ENCODE measurements at places on chromosomes 4 and X. TPM values are rescaled to one million over a fixed set of nuclear protein-coding genes. Genes with fewer than 3 reads are reported as not detected.

- H3K4me3 ChIP-seq: no peak overlapping the region
- no peak overlapping the region for H3K27ac ChIP-seq
- H3K36me3 ChIP-seq: no peaks in the 10 kb centered on the region
- H3K27me3 ChIP-seq: peaks cover 11% of the 10 kb centered on the region
- H3K4me1 ChIP-seq: no peaks in the 10 kb centered on the region
Observed at GRCh38 chr4:87838205-87838604, 5.4 kb downstream of the MEPE start.

GRCh38 chr4:70841211-70841610 lies 1.5 kb upstream of the GRSF1 start:
- no peaks in the 10 kb centered on the region for H3K36me3 ChIP-seq
- no peak overlapping the region for H3K4me3 ChIP-seq
- H3K27ac ChIP-seq: no peak overlapping the region
- H3K27me3 ChIP-seq: no peaks in the 10 kb centered on the region
- DNase-seq: no peak
- peaks cover 15% of the 10 kb centered on the region for H3K4me1 ChIP-seq

DNA sequence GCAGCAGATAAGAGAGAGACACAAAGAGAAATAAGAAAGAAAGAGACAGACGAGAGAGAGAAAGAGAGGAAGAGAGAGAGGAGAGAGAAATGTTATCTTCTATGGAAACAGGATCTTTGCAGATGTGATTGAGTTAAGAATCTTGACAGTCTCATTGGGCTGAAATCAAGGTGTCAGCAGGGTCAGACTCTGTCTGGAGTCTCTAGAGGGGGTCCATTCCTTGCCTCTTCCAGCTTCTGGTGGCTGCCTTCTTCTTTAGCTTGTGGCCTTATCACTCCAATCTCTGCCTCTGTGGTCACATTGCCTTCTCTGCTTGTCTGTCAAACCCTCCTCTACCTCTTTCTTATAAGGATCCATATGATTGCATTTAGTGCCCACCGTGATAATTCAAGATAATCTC lies 21.8 kb upstream of the GRPR start:
- no peaks in the 10 kb centered on the region for H3K36me3 ChIP-seq
- H3K27me3 ChIP-seq: peaks cover 3% of the 10 kb centered on the region
- H3K4me3 ChIP-seq: no peak overlapping the region
- no peak overlapping the region for H3K27ac ChIP-seq
- H3K4me1 ChIP-seq: peaks cover 1% of the 10 kb centered on the region

DNA sequence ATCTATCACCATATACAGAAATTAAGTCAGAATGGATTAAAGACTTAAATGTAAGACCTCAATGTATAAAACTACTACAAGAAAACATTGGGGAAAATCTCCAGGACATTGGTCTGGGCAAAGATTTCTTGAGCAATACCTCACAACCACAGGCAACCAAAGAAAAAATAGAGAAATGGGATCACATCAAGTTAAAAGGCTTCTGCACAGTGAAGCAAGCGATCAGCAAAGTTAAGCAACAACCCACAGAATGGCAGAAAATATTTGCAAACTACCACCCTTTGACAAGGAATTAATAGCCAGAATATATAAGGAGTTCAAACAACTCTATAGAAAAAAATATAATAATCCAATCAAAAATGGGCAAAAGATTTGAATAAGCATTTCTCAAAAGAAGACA lies 236.9 kb upstream of the EMCN start:
- no peak overlapping the region for H3K27ac ChIP-seq
- DNase-seq: no peak
- H3K4me1 ChIP-seq: no peaks in the 10 kb centered on the region

- peaks cover 3% of the 10 kb centered on the region for H3K27me3 ChIP-seq
- H3K4me3 ChIP-seq: no peak overlapping the region
- DNase-seq: no peak
- H3K27ac ChIP-seq: no peak overlapping the region
Observed at GRCh38 chr4:159024266-159024665, 78.6 kb upstream of the RAPGEF2 start.

DNA sequence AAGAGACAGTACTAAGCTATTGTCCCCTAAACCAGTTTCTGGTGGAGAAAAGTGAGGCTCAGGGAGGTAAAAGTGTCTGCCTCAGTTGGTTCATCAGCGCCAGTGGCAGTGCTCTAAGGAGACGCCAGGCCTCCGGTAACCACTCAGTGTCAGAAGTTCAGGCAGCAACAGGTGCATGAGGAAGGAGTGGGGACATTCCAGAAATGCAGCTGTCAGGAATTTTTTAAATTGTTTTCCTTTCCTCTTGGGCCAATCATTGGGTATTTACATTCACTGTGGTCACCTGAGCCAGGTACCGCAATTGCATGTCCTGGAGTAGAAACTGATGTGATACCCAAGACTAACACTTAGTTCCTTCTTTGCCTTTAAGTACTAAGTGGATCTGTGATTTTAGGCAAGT lies 40.2 kb upstream of the HS3ST1 start:
- peaks cover 4% of the 10 kb centered on the region for H3K27me3 ChIP-seq
- DNase-seq: no peak
- H3K27ac ChIP-seq: peak overlapping the region; percentile 58

- H3K27me3 ChIP-seq: no peaks in the 10 kb centered on the region
- no peaks in the 10 kb centered on the region for H3K36me3 ChIP-seq
- no peaks in the 10 kb centered on the region for H3K4me1 ChIP-seq
- no peak overlapping the region for H3K27ac ChIP-seq
- no peak for DNase-seq
- no peak overlapping the region for H3K4me3 ChIP-seq
Observed at GRCh38 chr4:169037506-169037905, 27.5 kb upstream of the CBR4 start.

DNA sequence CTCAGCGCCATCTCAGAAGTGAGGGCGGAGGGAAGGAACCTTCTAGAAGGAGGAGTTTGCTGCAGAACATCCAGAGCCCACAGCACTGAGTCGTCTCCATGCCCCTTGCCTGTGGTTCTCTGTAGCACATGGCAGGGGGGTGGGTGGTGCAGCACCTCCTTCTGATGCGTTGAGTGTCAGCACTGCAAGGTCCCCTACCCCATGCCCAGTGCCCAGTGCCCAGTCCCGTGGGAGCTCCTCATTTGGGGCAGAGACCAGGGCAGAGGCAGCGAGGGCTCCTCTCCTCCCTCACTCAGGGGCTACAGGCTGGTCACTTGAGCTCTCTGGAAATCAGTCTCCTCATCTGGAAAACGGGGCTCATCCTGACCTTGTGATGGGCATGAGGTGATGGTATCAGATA lies 78.1 kb downstream of the HTRA3 start:
- DNase-seq: peak; percentile 45
- no peaks in the 10 kb centered on the region for H3K36me3 ChIP-seq
- no peaks in the 10 kb centered on the region for H3K27me3 ChIP-seq
- no peak overlapping the region for H3K4me3 ChIP-seq
- H3K27ac ChIP-seq: no peak overlapping the region

DNA sequence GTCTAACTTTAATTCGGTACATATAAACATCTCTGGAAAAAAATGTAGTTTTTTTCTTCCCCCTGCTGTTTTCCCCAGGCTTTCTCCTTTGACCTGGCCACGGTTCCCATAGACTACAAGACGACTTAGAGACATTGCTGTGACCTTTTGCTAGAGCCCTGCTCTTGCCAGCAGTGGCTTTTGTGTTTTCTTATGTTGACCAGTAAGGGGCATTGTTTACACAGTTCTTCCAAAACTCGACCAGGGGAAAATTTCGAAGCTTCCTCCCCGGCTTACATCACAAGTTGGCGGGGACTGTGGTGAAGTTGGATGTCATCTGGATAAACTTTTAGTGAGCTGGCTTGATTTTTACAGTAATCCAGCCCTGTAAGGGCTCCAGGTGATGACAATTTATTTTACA lies 9.3 kb downstream of the CCDC160 start:
- DNase-seq: no peak
- H3K4me1 ChIP-seq: peaks cover 1% of the 10 kb centered on the region
- no peaks in the 10 kb centered on the region for H3K36me3 ChIP-seq
- no peaks in the 10 kb centered on the region for H3K27me3 ChIP-seq
- H3K4me3 ChIP-seq: no peak overlapping the region
- H3K27ac ChIP-seq: no peak overlapping the region

- DNase-seq: no peak
- no peaks in the 10 kb centered on the region for H3K36me3 ChIP-seq
- no peak overlapping the region for H3K4me3 ChIP-seq
- H3K27me3 ChIP-seq: peaks cover 39% of the 10 kb centered on the region
- H3K4me1 ChIP-seq: peaks cover 14% of the 10 kb centered on the region
Observed at GRCh38 chr4:53592122-53592521, 836 bp upstream of the LNX1 start.

GRCh38 chrX:727738-728621 lies 97.4 kb downstream of the SHOX start:
- no peak overlapping the region for H3K27ac ChIP-seq
- no peak overlapping the region for H3K4me3 ChIP-seq
- no peaks in the 10 kb centered on the region for H3K4me1 ChIP-seq
- no peaks in the 10 kb centered on the region for H3K27me3 ChIP-seq

GRCh38 chr4:159337041-159337440 lies 234.2 kb downstream of the RAPGEF2 start:
- H3K4me3 ChIP-seq: no peak overlapping the region
- no peak overlapping the region for H3K27ac ChIP-seq
- no peaks in the 10 kb centered on the region for H3K27me3 ChIP-seq
- H3K4me1 ChIP-seq: no peaks in the 10 kb centered on the region
- no peak for DNase-seq

DNA sequence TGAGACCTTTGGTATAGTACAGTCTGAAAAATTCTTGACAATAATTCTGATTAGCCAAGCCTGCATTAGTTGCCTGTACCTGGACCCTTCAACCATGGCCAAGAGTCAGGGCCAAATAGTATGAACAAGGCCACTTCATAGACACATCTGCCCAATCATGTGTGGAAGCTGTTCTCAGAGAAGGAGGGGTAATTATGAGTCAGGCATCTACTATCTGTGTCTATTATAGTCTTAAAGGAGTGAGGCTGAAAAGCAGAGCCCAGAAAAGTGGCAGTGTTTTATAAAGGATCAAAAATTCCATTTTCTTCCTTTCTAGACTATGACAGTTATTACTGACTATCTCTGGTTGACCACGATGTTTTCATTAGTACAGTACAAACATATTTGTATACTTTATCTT lies 5.0 kb upstream of the ADGRL3 start:
- H3K27ac ChIP-seq: no peak overlapping the region
- peaks cover 3% of the 10 kb centered on the region for H3K36me3 ChIP-seq

DNA sequence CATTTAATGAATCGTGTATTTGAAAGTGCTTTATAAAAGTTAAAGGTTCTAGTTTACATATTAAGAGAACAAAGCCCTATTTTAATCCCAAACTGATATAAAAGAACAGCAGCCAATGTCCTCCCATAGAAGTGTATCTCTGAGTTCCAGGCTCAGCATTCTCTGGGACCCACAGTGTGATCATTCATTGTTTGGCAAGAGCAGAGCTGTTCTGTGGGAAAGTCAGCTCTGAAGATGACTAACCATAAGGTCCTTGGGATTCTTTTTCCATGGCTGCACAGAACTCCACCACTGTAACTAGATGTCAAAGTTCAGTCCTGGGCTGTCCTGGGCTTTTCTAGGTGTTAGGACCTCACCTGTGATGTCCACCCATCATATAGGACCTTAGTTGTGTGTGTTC lies 157.0 kb upstream of the TLL1 start:
- no peak overlapping the region for H3K4me3 ChIP-seq
- no peaks in the 10 kb centered on the region for H3K4me1 ChIP-seq
- no peak overlapping the region for H3K27ac ChIP-seq
- H3K36me3 ChIP-seq: no peaks in the 10 kb centered on the region

GRCh38 chr4:173913496-173913895 lies 370.0 kb downstream of the FBXO8 start:
- H3K4me3 ChIP-seq: no peak overlapping the region
- H3K36me3 ChIP-seq: no peaks in the 10 kb centered on the region
- H3K27me3 ChIP-seq: no peaks in the 10 kb centered on the region
- no peaks in the 10 kb centered on the region for H3K4me1 ChIP-seq
- DNase-seq: no peak

- H3K36me3 ChIP-seq: no peaks in the 10 kb centered on the region
- no peak for DNase-seq
- H3K27me3 ChIP-seq: peaks cover 98% of the 10 kb centered on the region
- H3K4me1 ChIP-seq: no peaks in the 10 kb centered on the region
Observed at GRCh38 chr4:41750121-41750625, 1.6 kb upstream of the PHOX2B start.

- no peak overlapping the region for H3K27ac ChIP-seq
- H3K36me3 ChIP-seq: no peaks in the 10 kb centered on the region
- H3K4me1 ChIP-seq: no peaks in the 10 kb centered on the region
- H3K27me3 ChIP-seq: peaks cover under 1% of the 10 kb centered on the region
Observed at GRCh38 chr4:125244848-125245450, 69.8 kb upstream of the FAT4 start.

GRCh38 chrX:150688911-150689451 lies 4.2 kb upstream of the MTMR1 start:
- peaks cover 49% of the 10 kb centered on the region for H3K4me1 ChIP-seq
- no peaks in the 10 kb centered on the region for H3K27me3 ChIP-seq
- no peaks in the 10 kb centered on the region for H3K36me3 ChIP-seq
- DNase-seq: no peak
- H3K27ac ChIP-seq: peak overlapping the region; percentile 92

GRCh38 chrX:13473442-13474163 lies 95.8 kb upstream of the EGFL6 start:
- H3K4me3 ChIP-seq: peak overlapping the region; percentile 75
- H3K27me3 ChIP-seq: no peaks in the 10 kb centered on the region
- H3K4me1 ChIP-seq: peaks cover 3% of the 10 kb centered on the region
- H3K36me3 ChIP-seq: peaks cover 5% of the 10 kb centered on the region
- H3K27ac ChIP-seq: peak overlapping the region; percentile 97

DNA sequence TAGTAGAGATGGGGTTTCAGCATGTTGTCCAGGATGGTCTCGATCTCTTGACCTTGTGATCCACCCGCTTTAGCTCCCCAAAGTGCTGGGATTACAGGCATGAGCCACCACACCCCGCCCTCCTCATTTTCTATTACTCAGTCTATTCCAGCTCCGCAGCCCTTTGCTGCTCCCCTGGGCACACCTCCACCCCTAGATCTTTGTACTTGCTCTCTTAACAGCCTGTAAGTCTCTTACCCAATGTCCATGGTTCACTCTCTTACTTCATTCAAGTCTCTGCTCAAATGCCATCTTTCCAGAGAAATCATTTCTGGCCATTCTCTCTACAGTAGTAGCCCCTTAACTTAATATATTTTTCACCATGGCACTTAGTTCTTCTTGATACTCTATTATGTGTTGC lies 64.7 kb downstream of the LDB2 start:
- peaks cover 4% of the 10 kb centered on the region for H3K27me3 ChIP-seq
- H3K4me1 ChIP-seq: no peaks in the 10 kb centered on the region
- H3K4me3 ChIP-seq: no peak overlapping the region
- DNase-seq: no peak

Gene ETFDH
- polyA plus RNA-seq: 6.4 TPM

Gene PITX2
- not detected for polyA plus RNA-seq

Gene HPGDS
- polyA plus RNA-seq: 0.11 TPM

Gene ZNF732
- polyA plus RNA-seq: not detected

Gene NXF2B
- not detected for polyA plus RNA-seq

Gene RNF212
- polyA plus RNA-seq: 3.5 TPM

Gene NEUROG2
- not detected for polyA plus RNA-seq

Gene STPG2
- not detected for polyA plus RNA-seq

Gene CT45A1
- not detected for polyA plus RNA-seq

Gene CFI
- polyA plus RNA-seq: not detected

Gene TLL1
- not detected for polyA plus RNA-seq

Gene HSD17B13
- polyA plus RNA-seq: 0.10 TPM

Gene CPZ
- polyA plus RNA-seq: not detected

Gene GASK1B
- not detected for polyA plus RNA-seq

Gene ZCCHC18
- polyA plus RNA-seq: 3.4 TPM

Gene CTAG1B
- not detected for polyA plus RNA-seq

All from naive thymus-derived CD8-positive, alpha-beta T cell (primary cell).